ENCODE measurements at places on chromosomes 2 and 18. TPM values are rescaled to one million over a fixed set of nuclear protein-coding genes. Genes with fewer than 3 reads are reported as not detected.

GALNT14 gene
- 0.33 TPM for total RNA-seq

- H3K27me3 ChIP-seq, result peaks cover 12% of the 10 kb centered on the region
- H3K27ac ChIP-seq, result no peak overlapping the region
- no peak for DNase-seq
- peaks cover 2% of the 10 kb centered on the region for H3K36me3 ChIP-seq
Observed at GRCh38 chr2:239881031-239881471, 144.1 kb downstream of the NDUFA10 start.

- H3K4me1 ChIP-seq, result no peaks in the 10 kb centered on the region
- H3K36me3 ChIP-seq, result no peaks in the 10 kb centered on the region
- DNase-seq, result no peak
- H3K4me3 ChIP-seq, result no peak overlapping the region
- no peaks in the 10 kb centered on the region for H3K27me3 ChIP-seq
Observed at GRCh38 chr2:186027922-186028321, 289.3 kb downstream of the FSIP2 start.

GRCh38 chr2:160737247-160737646 lies 243.6 kb upstream of the RBMS1 start:
- H3K27ac ChIP-seq, result no peak overlapping the region
- H3K36me3 ChIP-seq, result no peaks in the 10 kb centered on the region
- no peaks in the 10 kb centered on the region for H3K4me1 ChIP-seq
- peaks cover 7% of the 10 kb centered on the region for H3K27me3 ChIP-seq

- H3K27ac ChIP-seq, result no peak overlapping the region
- H3K36me3 ChIP-seq, result no peaks in the 10 kb centered on the region
- H3K4me3 ChIP-seq, result no peak overlapping the region
- H3K27me3 ChIP-seq, result no peaks in the 10 kb centered on the region
- no peaks in the 10 kb centered on the region for H3K4me1 ChIP-seq
Observed at GRCh38 chr2:155663265-155663664, 669.3 kb downstream of the NR4A2 start.

- DNase-seq, result no peak
- H3K4me1 ChIP-seq, result peaks cover 13% of the 10 kb centered on the region
- no peak overlapping the region for H3K4me3 ChIP-seq
- H3K27ac ChIP-seq, result no peak overlapping the region
Observed at GRCh38 chr2:64491426-64491825, 32.7 kb upstream of the AFTPH start.

- H3K27ac ChIP-seq, result no peak overlapping the region
- DNase-seq, result no peak
- no peaks in the 10 kb centered on the region for H3K4me1 ChIP-seq
Observed at GRCh38 chr18:70503060-70503459, 214.2 kb downstream of the SOCS6 start.

SMYD5 gene
- total RNA-seq, result 62.7 TPM

SERPINB4 gene
- not detected for total RNA-seq

- peak; percentile 74 for DNase-seq
- peak overlapping the region; percentile 83 for H3K4me3 ChIP-seq
- H3K36me3 ChIP-seq, result peaks cover 3% of the 10 kb centered on the region
- peaks cover 8% of the 10 kb centered on the region for H3K4me1 ChIP-seq
Observed at GRCh38 chr2:102187496-102188150, 800 bp downstream of the IL1RL2 start.

PLCD4 gene
- total RNA-seq, result 0.52 TPM

ERFE gene
- total RNA-seq, result 0.24 TPM

GRCh38 chr18:78914249-78914935 lies 65.2 kb upstream of the SALL3 start:
- no peaks in the 10 kb centered on the region for H3K4me1 ChIP-seq
- no peak overlapping the region for H3K27ac ChIP-seq
- H3K36me3 ChIP-seq, result no peaks in the 10 kb centered on the region
- DNase-seq, result no peak

TIA1 gene
- total RNA-seq, result 104 TPM

DNA sequence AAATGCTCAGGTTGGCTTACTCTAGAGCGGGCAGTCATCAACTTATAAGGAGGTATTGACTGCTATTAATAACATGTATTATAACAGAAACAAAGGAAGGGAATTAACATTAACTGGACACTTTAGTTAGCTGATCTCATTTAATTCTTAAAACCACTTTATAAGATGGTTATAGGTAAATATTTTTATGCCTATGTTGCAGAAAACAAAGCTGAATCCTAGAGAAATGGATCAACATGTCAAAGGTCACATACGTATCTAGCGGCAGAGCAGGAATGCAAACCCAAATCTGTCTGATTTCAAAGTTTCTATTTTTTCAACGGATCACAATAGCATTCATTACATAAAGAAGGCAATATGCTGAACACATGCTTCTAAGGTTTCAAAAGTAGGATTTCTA lies 200.0 kb downstream of the PDE1A start:
- H3K27me3 ChIP-seq, result no peaks in the 10 kb centered on the region
- no peaks in the 10 kb centered on the region for H3K36me3 ChIP-seq
- no peak overlapping the region for H3K4me3 ChIP-seq
- no peak overlapping the region for H3K27ac ChIP-seq
- no peak for DNase-seq
- H3K4me1 ChIP-seq, result no peaks in the 10 kb centered on the region

DNA sequence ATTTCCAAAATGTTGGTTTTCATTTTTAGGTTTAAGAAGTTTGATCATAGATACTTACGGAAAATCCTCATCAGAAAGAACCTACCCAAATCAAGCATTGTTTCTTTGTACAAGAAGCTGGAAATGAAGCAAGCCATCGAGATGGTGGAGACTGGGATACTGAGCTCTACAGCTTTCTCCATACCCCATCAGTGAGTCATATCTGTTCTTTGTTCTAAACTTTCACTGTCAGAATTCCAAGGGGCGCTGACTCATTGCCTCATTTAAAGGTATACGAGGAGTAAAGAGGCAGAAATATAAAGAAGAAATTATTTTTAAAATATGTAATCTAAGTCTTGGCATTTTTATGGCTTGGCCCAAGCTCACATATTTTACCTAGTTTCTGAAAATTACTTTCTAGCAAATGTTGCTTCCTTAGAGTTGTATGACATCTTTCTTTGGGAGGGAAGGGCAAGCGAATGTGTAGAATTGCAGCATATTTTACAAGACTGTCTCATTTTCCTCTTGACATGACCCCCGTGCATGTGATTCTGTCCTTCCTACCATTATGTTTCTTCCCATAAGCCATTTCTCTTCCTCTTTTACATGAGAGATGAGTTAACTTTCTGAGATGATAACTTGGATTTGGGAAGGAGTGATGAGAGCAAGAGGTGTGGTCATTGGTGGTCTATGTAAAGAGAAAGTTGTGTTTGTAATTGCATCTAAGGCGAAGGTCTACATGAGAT lies 41.2 kb downstream of the SLC9A4 start:
- H3K4me1 ChIP-seq, result peaks cover 5% of the 10 kb centered on the region
- peaks cover 13% of the 10 kb centered on the region for H3K27me3 ChIP-seq
- DNase-seq, result no peak
- H3K36me3 ChIP-seq, result no peaks in the 10 kb centered on the region

DNA sequence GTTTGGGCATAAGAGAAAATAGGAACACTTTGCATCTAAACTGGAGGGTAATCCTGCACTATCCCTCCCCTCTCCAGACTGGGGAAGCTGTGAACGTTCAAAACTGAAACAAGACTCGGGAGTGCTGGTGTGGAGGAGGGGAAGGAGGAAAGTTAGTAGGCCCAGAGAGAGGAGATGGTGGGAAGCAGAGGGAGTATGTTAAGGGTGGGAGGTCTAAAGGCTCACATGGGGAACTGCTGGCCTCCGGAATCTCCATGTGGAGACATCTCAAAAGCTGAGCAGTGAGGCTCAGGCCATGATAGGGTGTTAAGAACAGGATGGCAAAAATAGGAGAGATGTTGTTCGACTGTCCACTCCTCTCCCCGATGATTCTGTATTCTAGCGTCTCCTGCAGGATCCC lies 47.9 kb downstream of the ADD2 start:
- H3K36me3 ChIP-seq, result no peaks in the 10 kb centered on the region
- no peak overlapping the region for H3K27ac ChIP-seq
- no peaks in the 10 kb centered on the region for H3K4me1 ChIP-seq
- no peak for DNase-seq
- peaks cover 4% of the 10 kb centered on the region for H3K27me3 ChIP-seq

DNA sequence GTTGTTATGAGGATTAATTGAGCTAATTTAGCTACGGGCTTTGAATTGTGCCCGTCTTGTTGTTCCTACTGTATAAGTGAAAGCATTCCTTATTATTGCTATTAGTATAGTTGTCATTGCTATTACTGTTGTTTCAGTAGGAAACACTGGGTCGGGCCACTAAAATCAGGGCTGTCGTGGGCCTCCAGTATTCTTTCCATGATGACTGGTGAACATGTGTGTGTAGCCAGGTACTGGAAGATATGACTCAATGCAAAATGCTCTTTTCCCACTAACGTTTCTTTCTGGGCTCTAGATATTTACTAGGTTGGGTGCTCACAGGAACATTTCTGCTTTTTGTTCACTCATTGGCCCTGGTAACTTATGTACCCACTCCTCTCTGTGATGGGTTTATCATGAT lies 4.9 kb downstream of the TTL start:
- no peaks in the 10 kb centered on the region for H3K27me3 ChIP-seq
- no peak for DNase-seq
- H3K4me3 ChIP-seq, result no peak overlapping the region
- peak overlapping the region; percentile 35 for H3K27ac ChIP-seq

GRCh38 chr2:101431486-101431885 lies 43.4 kb downstream of the RFX8 start:
- no peak overlapping the region for H3K4me3 ChIP-seq
- H3K36me3 ChIP-seq, result no peaks in the 10 kb centered on the region
- H3K27me3 ChIP-seq, result no peaks in the 10 kb centered on the region
- no peak for DNase-seq
- H3K27ac ChIP-seq, result no peak overlapping the region

LDLRAD4 gene
- total RNA-seq, result 36.5 TPM

DNA sequence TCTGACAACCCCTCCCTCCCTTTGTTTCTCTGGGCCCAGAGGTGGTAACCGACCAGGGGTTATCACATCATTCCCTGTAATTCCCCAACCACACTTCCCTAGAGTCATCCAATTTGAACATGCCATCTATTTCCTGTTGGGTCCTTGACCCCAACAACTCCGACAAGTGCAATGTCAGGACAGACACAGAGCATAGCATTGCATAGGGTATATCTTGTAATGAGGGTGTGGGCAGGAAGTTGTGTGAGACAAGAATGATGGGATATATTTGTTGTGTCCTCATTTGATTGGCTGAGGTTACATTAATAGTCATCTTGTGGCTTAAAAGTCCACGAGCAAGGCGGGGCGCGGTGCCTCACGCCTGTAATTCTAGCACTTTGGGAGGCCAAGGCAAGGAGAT lies 33.4 kb upstream of the CNOT11 start:
- H3K4me3 ChIP-seq, result no peak overlapping the region
- H3K27me3 ChIP-seq, result peaks cover 7% of the 10 kb centered on the region
- no peak overlapping the region for H3K27ac ChIP-seq
- peaks cover 6% of the 10 kb centered on the region for H3K36me3 ChIP-seq
- no peak for DNase-seq
- H3K4me1 ChIP-seq, result peaks cover 9% of the 10 kb centered on the region

REG1B gene
- not detected for total RNA-seq

- DNase-seq, result no peak
- peaks cover 2% of the 10 kb centered on the region for H3K4me1 ChIP-seq
Observed at GRCh38 chr2:144041612-144042011, 478.3 kb downstream of the ZEB2 start.

DNA sequence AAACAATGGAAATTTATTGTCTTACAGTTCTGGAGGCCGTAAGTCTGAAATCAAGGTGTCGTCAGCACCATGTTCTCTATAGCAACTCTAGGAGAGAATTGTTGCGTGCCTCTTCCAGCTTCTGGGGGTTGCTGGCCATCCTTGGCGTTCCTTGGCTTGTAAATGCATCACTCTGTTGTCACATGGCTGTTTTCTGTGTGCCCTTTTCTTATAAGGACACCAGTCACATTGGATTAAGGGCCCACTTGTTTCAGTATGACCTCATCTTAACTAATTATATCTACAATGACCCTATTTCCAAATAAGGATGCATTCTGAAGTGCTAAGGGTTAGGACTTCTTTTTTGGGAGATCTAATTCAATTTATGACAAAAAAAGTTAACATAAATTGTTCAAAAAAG lies 1.4 kb upstream of the PLEK start:
- H3K27ac ChIP-seq, result no peak overlapping the region
- H3K27me3 ChIP-seq, result peaks cover 29% of the 10 kb centered on the region
- no peak overlapping the region for H3K4me3 ChIP-seq
- no peak for DNase-seq
- H3K4me1 ChIP-seq, result peaks cover 15% of the 10 kb centered on the region

- H3K4me3 ChIP-seq, result no peak overlapping the region
- no peak overlapping the region for H3K27ac ChIP-seq
- no peaks in the 10 kb centered on the region for H3K36me3 ChIP-seq
- DNase-seq, result no peak
- H3K4me1 ChIP-seq, result no peaks in the 10 kb centered on the region
Observed at GRCh38 chr18:24797981-24798380, 337.5 kb downstream of the HRH4 start.

GRCh38 chr2:226407135-226407534 lies 392.5 kb downstream of the IRS1 start:
- H3K4me3 ChIP-seq, result no peak overlapping the region
- DNase-seq, result no peak
- peaks cover 36% of the 10 kb centered on the region for H3K27me3 ChIP-seq
- H3K4me1 ChIP-seq, result no peaks in the 10 kb centered on the region
- no peak overlapping the region for H3K27ac ChIP-seq
- H3K36me3 ChIP-seq, result no peaks in the 10 kb centered on the region

ALK gene
- total RNA-seq, result not detected

- DNase-seq, result no peak
- H3K36me3 ChIP-seq, result no peaks in the 10 kb centered on the region
- H3K27ac ChIP-seq, result peak overlapping the region; percentile 34
- H3K4me1 ChIP-seq, result peaks cover 13% of the 10 kb centered on the region
Observed at GRCh38 chr2:176099159-176099727, 352 bp upstream of the HOXD12 start.

DNA sequence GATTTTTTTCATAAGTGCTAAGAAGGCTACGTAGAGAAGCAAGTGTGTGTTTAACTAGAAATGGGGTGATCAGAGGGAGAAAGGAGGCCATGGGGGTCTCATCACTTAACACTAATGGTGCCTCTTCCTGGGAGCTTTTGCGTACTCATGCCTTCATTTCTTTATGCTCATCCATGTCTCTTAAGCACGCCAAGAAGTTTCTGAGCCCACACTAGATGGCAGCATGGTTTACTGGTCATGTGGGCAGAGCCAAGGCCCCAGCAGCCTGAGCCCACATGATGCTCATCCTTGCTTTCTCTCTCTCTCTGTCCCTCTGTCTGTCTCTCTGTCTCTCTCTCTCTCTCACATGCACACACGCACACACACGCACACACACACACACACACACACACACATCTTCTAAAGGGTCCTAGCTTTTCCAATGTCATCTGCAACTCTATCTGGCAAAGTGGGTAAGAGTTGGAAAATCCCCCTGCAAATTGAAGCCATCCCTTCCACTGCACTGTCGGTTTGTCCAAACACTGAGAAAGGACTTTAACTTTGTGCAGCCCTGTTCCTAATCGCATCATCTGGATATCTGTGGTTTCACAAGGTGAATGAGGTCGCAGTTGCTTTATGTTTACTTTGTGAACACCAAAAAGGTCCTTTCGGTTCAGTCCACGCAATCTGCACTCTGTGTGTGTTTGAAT lies 137.1 kb upstream of the CCDC68 start:
- no peak overlapping the region for H3K4me3 ChIP-seq
- no peaks in the 10 kb centered on the region for H3K36me3 ChIP-seq
- H3K27ac ChIP-seq, result no peak overlapping the region

GRCh38 chr2:118667964-118668363 lies 179.5 kb downstream of the EN1 start:
- no peak overlapping the region for H3K27ac ChIP-seq
- H3K27me3 ChIP-seq, result peaks cover 2% of the 10 kb centered on the region
- DNase-seq, result no peak
- H3K4me1 ChIP-seq, result no peaks in the 10 kb centered on the region
- no peaks in the 10 kb centered on the region for H3K36me3 ChIP-seq

POTEF gene
- total RNA-seq, result not detected

All from activated CD4-positive, alpha-beta T cell treated with anti-CD3 and anti-CD28 coated beads, Interleukin-2, amount 10 ng/mL, durations not matched to agents 24 days and 14 days (primary cell).